ENCODE measurements at places on chromosomes 2 and 18. TPM values are rescaled to one million over a fixed set of nuclear protein-coding genes. Genes with fewer than 3 reads are reported as not detected.

Gene TDRD15
- total RNA-seq = 0.42 TPM

Gene OTOF
- total RNA-seq = not detected

Gene TRABD2A
- 0.54 TPM for total RNA-seq

DNA sequence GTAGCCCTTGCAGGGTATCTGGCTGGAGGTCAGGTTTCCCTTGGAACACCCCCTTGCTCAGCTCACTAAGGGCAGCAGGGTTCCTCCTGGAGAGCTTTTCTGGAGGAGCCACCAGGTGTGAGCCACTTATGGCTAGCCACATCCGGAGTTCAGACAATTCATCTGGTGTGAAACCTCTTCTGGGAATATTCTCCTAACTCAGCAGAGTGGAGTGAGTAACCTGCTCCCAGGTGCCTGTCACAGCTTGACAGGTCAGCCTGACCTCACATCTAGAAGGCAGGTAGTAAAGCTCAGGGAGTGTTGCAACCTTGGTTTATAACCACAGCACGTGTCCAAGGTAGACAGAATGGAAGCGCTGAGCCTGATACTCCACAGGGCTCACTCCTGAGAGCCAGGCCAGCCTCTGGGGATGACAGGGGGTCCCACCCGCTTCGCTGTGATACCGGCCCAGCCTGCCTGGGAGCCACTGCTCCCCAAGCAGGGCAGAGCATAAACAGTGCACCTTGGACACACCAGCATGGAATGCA lies 62.6 kb upstream of the TGFA start:
- H3K27me3 ChIP-seq = no peaks in the 10 kb centered on the region
- no peak for DNase-seq
- no peak overlapping the region for H3K27ac ChIP-seq
- H3K36me3 ChIP-seq = no peaks in the 10 kb centered on the region
- H3K4me1 ChIP-seq = no peaks in the 10 kb centered on the region

- H3K27ac ChIP-seq = no peak overlapping the region
- H3K4me1 ChIP-seq = no peaks in the 10 kb centered on the region
- H3K4me3 ChIP-seq = no peak overlapping the region
- no peak for DNase-seq
Observed at GRCh38 chr2:240930096-240930630, 24.0 kb downstream of the CROCC2 start.

Gene NPHP1
- total RNA-seq = 9.2 TPM

DNA sequence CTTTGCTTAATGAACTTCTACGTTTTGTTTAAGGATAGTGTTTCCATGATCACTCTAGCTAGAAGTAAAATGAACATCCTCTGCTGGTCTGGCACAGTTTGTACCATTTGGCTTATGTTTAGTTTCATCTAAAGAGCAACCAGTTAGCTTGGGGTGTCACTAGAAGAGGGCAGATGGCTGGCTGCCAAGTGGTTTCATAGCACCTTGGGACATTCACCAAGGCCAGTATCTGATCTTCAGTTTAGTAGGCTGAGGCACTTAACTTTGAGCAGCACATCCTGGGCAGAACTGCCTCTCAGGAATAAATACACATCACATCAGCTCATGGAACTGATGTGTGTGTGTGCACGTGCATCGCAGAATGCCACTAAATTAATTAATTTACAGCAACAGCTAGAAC lies 68.4 kb downstream of the NXPH2 start:
- no peak overlapping the region for H3K27ac ChIP-seq
- no peak for DNase-seq
- peaks cover 23% of the 10 kb centered on the region for H3K4me1 ChIP-seq
- H3K4me3 ChIP-seq = no peak overlapping the region
- no peaks in the 10 kb centered on the region for H3K36me3 ChIP-seq

GRCh38 chr2:109166811-109167210 lies 37.8 kb downstream of the SH3RF3 start:
- peak overlapping the region; percentile 58 for H3K27ac ChIP-seq
- H3K4me3 ChIP-seq = no peak overlapping the region
- no peaks in the 10 kb centered on the region for H3K36me3 ChIP-seq
- DNase-seq = no peak
- H3K4me1 ChIP-seq = peaks cover 54% of the 10 kb centered on the region
- H3K27me3 ChIP-seq = no peaks in the 10 kb centered on the region

DNA sequence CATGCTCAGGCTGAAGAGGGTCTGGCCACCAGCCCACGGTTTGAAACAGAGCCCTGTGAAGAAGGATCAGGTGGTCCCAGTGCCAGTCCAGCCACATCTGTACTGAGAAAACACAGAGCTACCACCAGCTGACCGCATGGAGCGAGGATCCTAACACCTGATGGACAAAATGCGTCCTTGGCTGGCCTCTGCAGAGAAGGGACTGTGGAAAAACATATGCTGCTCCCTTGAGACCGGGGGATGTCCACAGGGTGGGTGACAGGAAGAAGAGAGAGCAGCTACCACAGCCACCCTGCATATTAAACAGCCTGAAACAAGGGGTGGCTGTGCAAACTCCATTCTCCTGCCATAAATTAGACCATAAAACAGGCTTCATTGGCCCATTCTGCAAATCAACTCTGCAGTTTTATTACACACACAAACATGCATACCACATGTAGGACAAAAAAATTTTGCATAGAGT lies 137.2 kb downstream of the BCL2 start:
- H3K4me1 ChIP-seq = peaks cover 65% of the 10 kb centered on the region
- no peaks in the 10 kb centered on the region for H3K36me3 ChIP-seq
- H3K27me3 ChIP-seq = no peaks in the 10 kb centered on the region
- no peak for DNase-seq

Gene ALPI
- not detected for total RNA-seq

DNA sequence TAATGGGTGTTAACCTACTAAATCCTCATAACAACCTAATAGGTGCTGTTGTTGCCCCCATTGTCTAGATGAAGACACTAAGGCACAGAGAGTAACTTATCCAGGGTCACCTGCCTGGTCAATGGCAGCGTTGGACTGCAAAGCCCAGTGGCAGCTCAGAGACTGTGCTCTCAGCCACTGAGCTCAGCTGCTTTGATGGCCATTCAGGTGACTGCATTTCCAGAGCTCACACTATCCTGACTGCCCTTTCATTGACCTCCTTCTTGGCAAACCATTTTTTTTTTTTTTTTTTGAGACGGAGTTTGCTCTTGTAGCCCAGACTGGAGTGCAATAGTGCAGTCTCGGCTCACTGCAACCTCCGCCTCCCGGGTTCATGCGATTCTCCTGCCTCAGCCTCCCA lies 115.2 kb downstream of the MAPK4 start:
- H3K36me3 ChIP-seq = no peaks in the 10 kb centered on the region
- no peak overlapping the region for H3K27ac ChIP-seq
- no peak for DNase-seq
- H3K27me3 ChIP-seq = no peaks in the 10 kb centered on the region

Gene PXDN
- 114 TPM for total RNA-seq

Gene MYL1
- not detected for total RNA-seq

Gene DSC3
- 12.9 TPM for total RNA-seq

Gene PRSS56
- total RNA-seq = not detected

- no peak overlapping the region for H3K4me3 ChIP-seq
- H3K36me3 ChIP-seq = no peaks in the 10 kb centered on the region
- no peak overlapping the region for H3K27ac ChIP-seq
- H3K4me1 ChIP-seq = no peaks in the 10 kb centered on the region
- no peaks in the 10 kb centered on the region for H3K27me3 ChIP-seq
Observed at GRCh38 chr2:105649534-105649933, 95.2 kb upstream of the NCK2 start.

DNA sequence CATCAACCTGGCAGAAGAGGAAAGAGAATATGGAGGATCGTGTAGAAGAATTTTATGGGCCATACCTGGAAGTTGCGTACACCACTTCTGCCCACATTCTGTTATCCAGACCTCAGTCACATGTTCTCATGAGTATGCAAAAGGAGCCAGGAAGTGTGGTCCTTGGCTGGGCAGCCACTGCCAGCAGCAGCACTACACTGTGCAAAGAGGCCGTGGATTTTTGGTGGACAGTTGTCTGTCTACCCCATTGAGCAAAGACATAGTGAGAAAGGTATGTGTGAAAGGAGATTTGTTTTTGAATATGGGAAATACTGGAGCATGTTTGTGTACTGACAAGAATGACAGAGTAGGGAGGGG lies 68.1 kb downstream of the SDC1 start:
- no peaks in the 10 kb centered on the region for H3K4me1 ChIP-seq
- no peaks in the 10 kb centered on the region for H3K27me3 ChIP-seq
- no peak overlapping the region for H3K4me3 ChIP-seq
- no peak overlapping the region for H3K27ac ChIP-seq
- DNase-seq = no peak
- H3K36me3 ChIP-seq = no peaks in the 10 kb centered on the region

DNA sequence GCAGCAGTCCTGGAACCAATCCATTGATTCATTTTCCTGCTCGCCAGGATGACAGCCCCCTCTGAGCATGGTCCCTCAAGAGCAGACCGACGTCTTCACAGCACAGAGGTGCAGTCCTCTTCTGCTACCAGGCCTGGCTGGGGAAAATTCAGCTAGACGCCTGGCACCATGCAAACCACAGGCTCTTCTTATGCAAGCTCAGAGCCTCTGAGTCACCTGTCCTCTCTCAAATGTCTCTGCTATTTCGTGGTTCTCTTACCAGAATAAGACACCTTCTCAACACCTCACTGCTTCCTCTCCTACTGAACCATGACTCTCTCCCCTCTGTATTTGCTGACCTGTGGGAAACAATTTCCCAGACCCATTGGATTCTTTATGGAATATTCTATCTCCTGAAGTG lies 79.8 kb upstream of the CYRIA start:
- DNase-seq = no peak
- H3K4me1 ChIP-seq = peaks cover 2% of the 10 kb centered on the region
- no peak overlapping the region for H3K4me3 ChIP-seq
- no peak overlapping the region for H3K27ac ChIP-seq
- no peaks in the 10 kb centered on the region for H3K27me3 ChIP-seq
- no peaks in the 10 kb centered on the region for H3K36me3 ChIP-seq

DNA sequence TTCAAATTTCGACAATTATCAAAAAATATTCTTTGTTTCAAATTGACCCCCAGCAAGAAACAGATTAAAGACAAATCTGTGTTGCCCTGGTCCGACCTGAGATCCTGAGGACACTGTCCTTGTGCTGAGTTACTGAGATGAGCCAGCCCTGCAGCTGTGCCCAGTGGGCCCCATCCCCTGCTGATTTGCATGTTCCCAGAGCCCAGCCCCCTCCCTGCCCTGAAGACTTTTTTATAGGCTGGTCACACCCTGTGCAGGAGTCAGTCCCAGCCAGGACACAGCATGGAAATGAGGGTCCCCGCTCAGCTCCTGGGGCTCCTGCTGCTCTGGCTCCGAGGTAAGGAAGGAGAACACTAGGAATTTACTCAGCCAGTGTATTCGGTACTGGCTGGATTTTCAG lies 31.4 kb upstream of the ZNG1B start:
- no peaks in the 10 kb centered on the region for H3K36me3 ChIP-seq
- DNase-seq = no peak
- H3K27ac ChIP-seq = no peak overlapping the region
- no peaks in the 10 kb centered on the region for H3K4me1 ChIP-seq
- no peaks in the 10 kb centered on the region for H3K27me3 ChIP-seq
- H3K4me3 ChIP-seq = no peak overlapping the region

DNA sequence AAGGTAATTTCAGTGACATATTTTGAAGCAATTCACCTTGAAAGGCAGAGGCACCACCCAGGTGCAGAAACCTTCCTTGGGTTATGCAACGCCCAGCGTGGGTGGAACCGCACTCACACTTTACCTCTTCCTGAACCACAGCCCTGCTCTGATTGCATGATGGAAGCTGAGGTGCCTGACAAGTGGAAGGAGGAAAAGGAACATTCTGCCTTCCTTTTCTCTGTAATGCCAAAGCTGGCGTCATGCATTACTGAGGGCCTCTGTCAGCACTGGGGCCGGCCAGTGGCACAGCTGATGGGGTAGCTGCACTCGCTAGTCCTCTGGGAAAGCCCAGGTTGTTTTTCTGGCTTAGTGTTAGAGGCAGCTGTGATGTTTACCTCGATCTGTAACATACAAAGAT lies 266.5 kb downstream of the NEDD4L start:
- H3K27me3 ChIP-seq = no peaks in the 10 kb centered on the region
- peaks cover 20% of the 10 kb centered on the region for H3K4me1 ChIP-seq
- no peak overlapping the region for H3K27ac ChIP-seq
- H3K36me3 ChIP-seq = no peaks in the 10 kb centered on the region
- no peak for DNase-seq
- no peak overlapping the region for H3K4me3 ChIP-seq

GRCh38 chr2:75139171-75139570 lies 60.1 kb downstream of the TACR1 start:
- no peaks in the 10 kb centered on the region for H3K36me3 ChIP-seq
- no peak overlapping the region for H3K4me3 ChIP-seq
- H3K27me3 ChIP-seq = no peaks in the 10 kb centered on the region
- no peak overlapping the region for H3K27ac ChIP-seq
- H3K4me1 ChIP-seq = peaks cover 28% of the 10 kb centered on the region

Measured in thoracic aorta (tissue), 2 donors.